ENCODE measurements at places on chromosomes 11 and 22.
A peak's percentile ranks its signal among the peaks of the same experiment; 100 is the strongest.

DNA sequence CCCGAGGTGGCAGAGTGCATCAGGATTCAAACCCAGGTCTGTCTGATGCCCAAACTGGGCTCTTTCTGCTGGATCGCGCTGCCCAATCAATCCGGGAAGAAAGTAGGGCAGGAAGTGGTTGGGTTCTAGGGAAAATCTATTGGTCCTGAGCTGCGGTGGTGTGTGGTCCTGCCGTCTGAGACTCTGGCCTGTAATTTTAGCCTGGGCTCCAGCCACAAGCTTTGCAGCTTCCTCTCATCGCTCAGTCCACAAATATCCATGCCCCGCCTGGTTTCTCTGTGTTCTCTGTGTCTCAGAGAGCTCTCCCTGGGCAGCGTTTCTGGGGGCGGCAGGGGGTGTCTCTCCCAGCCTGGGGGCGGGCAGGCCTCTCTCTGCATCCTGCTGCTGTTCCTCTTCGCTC lies 18.7 kb downstream of the CACNG2 start:
- DNase-seq: no peak

GRCh38 chr11:61598886-61599868 lies 18.3 kb upstream of the SYT7 start:
- DNase-seq: no peak

- DNase-seq: no peak
Measured at GRCh38 chr11:76250520-76251225, 44.4 kb upstream of the WNT11 start.

DNA sequence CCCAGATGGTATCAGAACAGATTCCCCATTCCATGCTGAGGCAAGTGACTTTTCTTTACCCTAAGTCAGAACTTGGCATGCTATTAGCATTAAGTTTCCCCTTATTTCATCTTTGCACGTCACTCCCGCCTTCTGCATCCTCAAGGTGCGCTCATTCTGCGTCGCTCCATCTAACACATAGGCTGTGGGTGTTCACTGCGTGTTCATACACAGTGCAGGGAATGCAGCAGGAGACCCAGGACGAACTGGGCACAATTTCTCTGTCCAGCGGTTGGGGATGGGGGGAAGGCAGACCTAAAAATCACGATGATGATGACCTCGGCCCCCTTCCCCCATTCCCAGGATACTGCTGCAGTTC lies 19.7 kb upstream of the ACR start:
- DNase-seq: no peak

DNA sequence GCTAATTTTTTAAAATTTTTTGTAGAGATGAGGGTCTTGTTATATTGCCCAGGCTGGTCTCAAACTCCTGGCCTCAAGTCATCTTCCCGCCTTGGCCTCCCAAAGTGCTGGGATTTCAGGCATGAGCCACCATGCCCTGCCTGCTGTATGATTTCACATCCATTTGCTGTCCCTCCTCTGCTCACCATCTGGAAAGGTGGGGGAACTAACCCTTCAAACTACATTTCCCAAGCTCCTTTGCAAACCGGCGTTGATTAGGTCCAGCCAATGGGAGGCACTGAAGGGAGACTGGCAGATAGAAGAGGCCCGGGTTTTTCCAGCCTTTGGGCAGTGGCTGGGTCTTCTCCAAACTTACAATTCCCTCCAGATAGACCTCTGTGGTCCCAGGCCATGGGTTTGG lies 19.3 kb downstream of the RFPL1 start:
- DNase-seq: peak; percentile 54

DNA sequence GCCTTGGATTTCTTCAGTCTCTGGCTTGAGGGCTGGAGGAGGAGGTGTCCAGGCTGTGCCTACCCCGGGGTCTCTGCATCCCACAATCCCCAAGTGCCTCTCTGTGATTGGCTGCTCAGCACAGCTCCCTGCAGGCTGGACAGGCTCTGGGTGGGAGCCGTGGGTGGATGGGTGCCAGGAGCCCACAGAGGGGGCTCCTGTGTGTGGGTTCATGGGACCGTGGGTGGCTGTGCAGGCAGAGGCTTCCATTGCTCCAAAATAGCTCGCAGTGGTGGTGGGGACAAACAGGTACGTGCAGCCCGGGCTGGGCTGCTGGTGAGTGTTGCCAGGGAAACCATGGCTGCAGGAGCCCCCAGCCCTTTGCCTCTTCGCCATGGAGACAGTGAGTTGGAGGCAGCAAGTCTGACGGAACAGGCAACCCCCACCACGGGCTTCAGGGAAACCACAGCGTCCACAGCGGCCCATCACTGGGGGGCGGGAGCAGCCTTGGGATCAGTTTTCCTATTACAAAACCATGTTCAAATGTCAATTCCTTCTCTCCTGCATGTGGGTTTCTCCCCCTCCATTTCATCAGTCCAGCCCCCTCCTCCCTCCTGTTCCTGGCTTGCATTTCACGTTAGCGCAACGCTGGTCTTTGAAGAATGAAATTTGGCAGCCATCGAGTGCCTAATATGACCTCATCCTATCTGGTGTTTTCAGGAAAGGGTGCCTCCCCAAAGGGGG lies 155.2 kb downstream of the TRIM29 start:
- DNase-seq: no peak

GRCh38 chr11:32231909-32232493 lies 141.1 kb downstream of the RCN1 start:
- peak; percentile 43 for DNase-seq

DNA sequence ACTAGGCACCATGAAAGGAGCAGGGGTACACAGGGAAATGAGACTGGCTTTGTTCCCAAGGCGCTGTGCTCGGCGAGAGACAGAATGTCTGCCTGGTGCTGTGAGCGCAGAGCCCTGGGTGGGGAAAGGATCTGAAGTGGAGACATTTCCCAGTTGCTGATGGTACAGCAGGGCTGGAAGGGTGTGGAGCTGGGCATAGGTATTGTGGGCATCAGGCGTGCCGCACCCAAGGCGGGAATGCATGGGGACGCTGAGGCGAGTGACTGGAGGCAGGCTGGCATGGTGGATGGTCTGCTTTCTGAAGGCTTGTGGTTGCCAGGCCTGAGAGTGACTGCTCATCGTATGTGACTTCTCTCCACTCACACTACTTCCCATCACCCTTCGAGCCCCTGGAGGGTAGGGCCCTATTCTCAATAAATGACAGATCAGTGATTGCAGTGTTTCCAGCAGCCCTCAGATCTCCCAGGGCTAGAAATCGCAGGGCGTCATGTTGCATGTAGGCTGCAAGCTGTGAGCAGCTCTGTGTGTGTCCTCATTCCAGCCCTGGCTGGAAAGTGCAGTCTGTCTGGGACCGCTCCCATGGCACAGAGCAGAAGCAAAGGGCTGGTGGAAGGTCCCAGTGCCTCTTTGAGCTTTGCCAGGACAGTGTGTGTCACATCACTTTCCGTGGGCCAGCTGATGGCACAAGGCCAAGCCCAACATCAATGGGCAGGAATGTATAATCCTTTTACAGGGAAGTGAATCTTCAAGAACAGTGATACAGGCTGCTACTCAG lies 67.7 kb downstream of the TBC1D22A start:
- no peak for DNase-seq

GRCh38 chr11:68295271-68295670 lies 17.1 kb upstream of the LRP5 start:
- no peak for DNase-seq

DNA sequence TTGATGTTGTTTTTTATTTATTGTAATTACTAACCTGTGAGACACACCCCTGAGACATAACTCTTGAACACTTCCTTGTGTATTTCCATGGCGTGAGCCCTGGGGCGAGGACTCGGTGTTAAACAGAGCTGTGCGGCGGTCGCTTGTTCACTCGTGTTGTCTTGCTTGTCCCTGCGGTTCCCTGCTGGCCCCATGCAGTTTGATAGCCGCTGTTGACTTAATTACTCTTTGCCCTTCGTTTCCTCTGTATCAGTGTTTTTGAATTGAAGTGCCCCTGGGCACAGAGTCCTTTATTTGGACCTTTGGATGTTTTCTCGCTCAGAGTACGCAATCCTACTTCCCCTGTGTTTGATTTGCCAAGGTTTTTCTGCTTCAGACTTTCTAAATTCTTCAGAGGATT lies 52.7 kb downstream of the TBC1D22A start:
- no peak for DNase-seq

- DNase-seq: no peak
Measured at GRCh38 chr11:63480039-63480438, 10.9 kb downstream of the PLAAT5 start.

DNA sequence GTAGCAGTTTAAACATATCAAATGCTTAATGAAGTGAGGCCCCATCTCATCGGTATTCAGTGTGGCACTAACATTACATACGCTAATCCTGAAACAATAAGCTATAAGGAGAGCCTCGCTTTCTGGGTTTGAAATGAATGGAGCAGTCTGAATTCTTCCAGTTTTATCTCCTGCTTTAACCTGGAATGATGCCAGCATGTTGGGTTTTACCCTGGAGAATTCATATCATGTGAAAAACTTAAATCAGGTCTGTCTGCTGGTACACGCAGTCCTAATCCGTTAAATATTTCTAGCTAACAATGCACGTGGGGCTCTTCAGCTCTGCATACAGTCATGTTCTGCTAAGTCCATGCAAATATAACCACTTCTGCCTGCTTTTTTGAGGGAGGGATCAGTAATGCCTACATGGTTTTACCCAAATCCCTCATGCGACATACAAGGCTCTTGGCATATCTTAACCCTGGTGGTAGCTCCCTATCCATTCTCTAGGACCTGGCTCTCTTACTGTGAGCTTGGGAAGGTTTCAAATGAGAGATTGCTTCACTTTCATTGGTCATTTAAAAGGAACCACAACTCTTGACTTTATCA lies 92.7 kb downstream of the COMMD9 start:
- no peak for DNase-seq

DNA sequence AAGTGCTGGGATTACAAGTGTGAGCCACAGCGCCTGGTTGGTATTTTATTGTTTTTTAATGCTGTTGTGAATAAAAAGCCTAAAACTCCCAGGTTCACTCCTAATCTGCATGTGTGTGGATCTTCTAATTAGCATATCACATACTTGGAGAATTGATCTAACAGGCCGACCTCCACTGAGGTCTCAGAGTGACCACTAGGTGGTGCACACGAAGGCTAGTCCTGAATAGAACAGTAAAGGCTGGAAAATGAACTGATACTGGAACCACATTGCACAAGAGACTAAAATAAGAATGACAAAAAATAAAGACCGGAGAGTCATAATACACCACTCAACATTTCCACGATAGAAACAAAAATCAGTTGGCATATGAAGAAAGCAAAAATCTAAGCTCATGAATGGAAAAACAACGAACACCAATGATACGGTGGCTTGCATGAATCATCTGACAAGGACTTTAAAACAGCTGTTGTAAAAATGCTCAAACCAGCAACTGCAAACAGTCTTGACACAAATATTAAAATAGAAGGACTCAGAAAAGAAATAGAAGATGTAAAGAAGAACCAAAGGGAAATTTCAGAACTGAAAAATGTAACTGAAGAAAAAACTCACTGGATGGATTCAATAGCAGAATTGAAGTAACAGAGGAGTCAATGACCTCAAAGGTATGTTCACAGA lies 19.2 kb downstream of the PIM3 start:
- peak; percentile 70 for DNase-seq

- DNase-seq: peak; percentile 45
Measured at GRCh38 chr11:96197801-96198701, 144.9 kb downstream of the MAML2 start.

Measured in activated CD4-positive, alpha-beta T cell treated with anti-CD3 and anti-CD28 coated beads, Interleukin-2, Interleukin-6, amounts not matched to agents 100 ng/mL and 50 ng/mL, durations not matched to agents 16 hours and 8 hours (primary cell).